ENCODE measurements at places on chromosomes 1 and 21.

DNA sequence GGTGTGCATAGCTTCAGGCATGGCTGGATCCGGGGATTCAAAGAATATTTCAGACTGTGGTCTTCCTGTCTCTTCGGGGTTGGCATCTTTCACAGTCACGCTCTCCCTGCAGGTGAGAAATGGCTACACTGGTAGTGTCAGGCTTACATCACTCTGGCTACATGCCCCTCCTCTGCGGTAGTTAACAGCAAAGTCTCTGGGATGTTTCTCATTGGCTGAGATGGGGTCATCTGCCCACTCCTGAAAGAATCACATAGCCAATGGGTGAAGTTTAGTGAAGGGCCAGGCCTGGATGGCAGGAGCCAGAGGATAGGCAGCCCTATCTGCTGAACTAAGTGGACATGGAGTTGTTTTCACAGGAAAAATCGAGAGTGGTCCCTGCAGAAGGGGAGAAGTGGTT lies 356.5 kb downstream of the MATN1 start:
- DNase-seq: peak; percentile 68

GRCh38 chr1:56064705-56065104 lies 514.7 kb downstream of the PLPP3 start:
- DNase-seq: no peak

- peak; percentile 60 for DNase-seq
Observed at GRCh38 chr1:177928194-177928593, 41.7 kb downstream of the SEC16B start.

- no peak for DNase-seq
Observed at GRCh38 chr1:207815913-207816291, 64.0 kb downstream of the CD46 start.
